IPS-NIHi11 (cell line): ENCODE measurements at places on chromosomes 16 and 17.

DNA sequence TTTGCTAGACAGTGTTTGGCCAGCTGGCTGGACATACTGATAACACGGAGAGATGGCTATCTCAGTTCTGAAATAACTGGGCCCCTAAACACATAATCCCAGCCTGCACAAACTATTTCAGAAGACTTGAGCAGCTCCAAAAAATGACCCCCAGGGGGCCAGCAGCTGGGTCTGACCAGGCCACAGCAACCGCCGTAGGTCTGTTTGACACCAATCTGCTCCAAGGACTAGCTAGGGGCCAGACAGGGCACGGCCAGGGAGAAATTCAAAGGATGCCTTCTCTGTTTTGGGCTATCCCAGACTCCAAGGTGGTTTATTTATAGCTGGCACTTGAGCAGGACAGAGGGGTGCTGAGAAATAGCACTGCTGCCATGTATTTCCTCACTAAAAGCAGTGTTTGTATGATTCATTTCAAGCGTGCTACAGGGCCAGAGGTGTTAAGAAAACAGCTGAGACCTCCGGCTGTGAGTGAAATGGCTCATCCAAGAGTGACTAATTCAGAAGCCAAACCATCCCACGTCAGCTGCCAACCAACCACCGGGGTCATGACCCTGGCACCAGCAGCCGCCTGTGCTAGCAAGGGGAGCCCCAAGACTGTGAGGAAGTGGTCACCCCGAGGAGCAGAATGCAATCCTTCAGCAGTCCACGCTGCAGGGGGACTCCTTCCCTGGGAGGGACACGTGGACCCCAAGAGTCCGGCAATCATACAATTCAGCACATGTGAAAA, 5.7 kb downstream of the GGA2 start:
- peak; percentile 26 for DNase-seq

- no peak for DNase-seq
Observed at GRCh38 chr17:68399638-68400403, 57.5 kb downstream of the WIPI1 start.

- DNase-seq: no peak
Observed at GRCh38 chr17:64591944-64592343, 70.2 kb downstream of the SMURF2 start.

DNA sequence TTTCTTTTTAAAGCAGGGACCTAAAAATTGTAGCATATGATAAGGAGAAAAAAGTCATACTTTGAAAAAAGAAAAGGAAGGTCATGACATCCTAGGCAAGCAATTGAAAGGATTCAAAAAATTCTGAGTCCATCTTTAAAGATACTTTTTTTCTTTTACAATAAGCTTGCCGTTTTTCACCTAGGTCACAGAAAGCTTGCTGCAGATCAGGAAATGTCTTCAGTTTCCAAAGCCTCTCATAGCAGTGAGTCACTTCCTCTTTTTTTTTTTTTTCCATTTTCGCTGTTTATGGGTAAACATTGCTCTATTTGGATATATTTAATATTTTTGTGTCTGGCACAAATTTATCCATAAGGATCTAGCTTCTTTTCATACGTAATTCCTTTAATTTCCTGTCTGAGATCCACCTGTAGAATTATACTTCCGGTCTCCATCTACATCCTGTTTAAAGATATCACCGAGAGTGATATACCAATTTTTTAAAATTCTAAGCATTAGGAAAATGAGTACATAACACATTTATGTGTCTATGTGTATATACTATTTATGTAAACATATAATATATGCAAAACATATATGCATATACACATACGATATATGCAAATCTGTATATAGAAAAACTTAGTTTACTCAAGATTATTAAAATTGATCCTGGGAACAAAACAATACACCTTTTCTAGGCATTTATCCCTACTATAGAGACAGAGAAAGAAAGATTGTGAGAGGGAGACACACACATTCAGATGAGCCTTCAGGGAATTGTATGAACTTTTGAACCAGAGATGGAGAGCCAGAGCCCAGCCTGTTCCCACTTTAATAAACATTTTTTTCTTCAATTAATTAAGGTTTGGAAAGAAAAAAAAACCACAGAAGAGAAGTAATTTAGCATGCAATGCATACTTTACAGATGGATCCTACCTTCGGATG, 134.4 kb downstream of the SKAP1 start:
- DNase-seq: no peak

DNA sequence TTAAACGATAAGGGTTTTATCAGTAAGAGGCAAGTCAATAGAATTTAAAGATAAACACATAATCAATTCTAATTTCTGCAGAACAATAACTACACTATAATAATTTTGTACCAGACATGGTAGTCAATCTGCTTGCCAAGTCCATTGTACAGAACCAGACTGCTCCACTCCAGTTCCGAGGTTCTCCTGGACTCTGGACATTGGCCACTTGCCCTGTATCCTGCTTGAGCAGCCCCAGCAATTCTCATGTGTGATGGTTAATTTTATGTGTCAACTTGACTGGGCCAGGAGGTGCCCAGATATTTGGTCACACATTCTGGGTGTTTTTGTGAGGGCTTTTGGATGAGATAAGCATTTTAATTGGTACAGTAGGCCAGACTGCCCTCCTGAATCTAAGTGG, 384.6 kb downstream of the SLC39A11 start:
- DNase-seq: no peak

- DNase-seq: peak; percentile 64
Observed at GRCh38 chr17:81035521-81036196, 708 bp downstream of the BAIAP2 start.

GRCh38 chr17:59607061-59607460, 12.6 kb upstream of the CLTC start:
- DNase-seq: no peak

DNA sequence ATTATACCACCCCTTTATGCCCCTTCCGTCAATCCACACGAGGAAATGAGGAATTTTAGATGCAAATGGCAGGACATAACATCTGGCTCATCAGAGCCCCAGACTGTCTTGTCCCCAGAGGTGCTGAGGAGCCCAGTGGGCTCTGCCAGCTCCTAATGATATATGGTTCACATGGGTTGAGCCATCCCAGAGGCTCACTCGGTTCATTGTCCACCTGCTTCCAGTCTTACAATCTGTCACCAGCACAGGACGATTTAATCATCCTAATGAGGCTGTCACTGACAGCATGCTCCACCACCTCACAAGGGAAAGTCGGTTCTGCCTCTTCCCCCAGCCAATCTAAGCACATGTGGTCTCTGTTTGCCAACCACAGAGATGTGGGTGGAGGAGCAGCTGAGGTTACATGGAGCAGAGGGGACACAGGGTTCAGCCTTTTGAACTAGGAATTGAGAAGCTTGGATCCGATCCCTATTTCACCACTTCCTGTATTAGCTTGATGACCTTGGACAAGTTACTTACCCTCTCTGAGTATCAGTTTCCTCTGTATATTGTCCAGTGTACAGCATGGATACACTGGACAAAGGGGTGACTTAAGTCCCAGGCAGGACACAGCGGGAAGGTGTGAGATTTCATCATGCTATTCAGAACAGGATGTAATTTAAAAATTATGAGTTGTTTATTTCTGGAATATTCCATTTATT, 27.0 kb upstream of the DHX8 start:
- no peak for DNase-seq

DNA sequence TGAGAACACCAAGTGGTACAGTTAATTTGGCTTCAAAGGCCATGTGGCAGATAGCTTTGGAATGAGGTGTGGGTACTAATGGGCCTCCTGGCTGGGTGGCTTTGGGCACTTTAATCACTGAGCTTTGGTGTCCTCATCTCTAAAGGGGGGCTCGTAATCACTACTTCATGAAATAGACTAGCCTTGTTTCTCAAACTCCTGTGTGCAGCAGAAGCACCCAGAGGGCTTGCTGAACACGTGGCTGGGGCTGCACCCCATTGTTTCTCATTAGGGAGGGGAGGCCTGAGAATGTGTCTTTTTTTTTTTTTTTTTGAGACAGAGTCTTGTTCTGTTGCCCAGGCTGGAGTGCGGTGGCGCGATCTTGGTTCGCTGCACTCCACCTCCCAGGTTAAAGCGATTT, 5.8 kb downstream of the EPN2 start:
- DNase-seq: no peak

DNA sequence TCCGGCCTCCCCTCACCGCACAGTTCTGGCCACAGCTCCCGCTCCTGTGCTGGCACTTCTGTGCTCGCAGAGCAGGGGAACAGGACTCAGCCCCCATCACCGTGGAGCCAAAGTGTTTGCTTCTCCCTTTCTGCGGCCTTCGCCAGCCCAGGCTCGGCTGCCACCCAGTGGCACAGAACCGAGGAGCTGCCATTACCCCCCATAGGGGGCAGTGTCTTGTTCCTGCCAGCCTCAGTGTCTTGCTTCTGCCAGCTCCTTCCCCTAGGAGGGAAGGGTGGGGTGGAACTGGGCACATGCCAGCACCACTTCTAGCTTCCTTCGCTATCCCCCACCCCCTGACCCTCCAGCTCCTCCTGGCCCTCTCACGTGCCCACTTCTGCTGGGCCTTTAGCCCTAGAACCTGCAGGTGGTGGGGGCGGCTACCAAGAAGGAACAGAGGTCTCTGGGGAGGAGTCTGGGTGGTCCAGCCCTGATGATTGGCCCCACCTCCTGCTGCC, 645 bp upstream of the ELMO3 start:
- peak; percentile 77 for DNase-seq

GRCh38 chr16:22948058-22948602, 134.2 kb downstream of the HS3ST2 start:
- DNase-seq: no peak

DNA sequence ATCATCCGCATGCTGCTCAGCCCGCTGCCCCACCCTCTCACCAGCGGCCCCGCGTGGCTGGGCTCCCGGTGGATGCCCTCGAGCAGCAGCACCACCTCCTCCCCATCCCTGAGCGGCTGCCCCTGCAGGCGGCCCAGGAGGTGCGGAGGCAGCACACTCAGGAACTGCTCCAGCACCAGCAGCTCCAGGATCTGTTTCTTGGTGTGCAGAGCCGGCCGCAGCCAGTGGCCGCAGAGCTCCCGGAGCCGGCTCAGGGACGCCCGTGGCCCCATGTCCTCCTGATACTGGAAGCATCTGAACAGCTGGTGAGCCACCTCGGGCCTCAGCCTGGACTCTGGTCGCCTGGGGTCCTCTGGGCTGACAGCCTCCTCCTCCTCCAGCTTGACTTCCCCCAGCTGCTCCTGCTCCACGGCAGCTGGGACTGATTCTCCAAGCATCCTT, 6.6 kb downstream of the ZSCAN10 start:
- no peak for DNase-seq

- no peak for DNase-seq
Observed at GRCh38 chr16:82761236-82761635, 134.5 kb downstream of the CDH13 start.

DNA sequence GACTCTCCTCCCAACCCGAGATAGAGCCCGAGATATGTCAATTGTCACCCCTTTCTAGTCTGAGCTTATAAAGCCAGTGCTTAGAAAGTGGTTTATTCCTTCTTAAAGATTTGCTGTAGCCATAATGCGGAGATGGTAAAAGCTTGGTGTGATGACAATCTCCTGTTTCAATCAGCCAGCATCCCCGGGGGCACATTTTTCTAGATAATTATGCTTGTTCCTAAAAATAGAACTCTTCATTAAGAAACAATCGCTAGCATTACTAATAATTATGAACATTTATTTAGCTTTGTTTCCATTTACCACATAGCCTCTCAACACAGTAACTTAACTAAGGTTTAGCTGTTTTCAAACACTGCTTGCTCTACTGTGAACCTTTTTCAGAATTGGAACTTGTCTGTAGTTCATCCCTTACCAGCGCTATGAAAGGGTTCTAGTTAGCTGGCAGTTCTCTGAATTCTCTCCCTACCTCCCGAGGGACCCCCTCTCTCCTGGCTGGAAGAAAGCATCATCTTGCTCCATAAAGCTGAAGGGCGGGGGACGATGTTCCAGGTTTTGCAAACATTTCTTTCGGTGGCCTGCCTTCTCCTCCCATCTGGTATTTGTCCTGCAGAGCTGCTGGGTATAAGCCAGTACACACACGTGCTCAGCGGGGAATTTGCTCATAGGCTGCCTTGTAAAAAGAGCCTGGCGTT, 922 bp upstream of the MRPL58 start:
- DNase-seq: peak; percentile 39

GRCh38 chr17:7848131-7848579, 6.7 kb upstream of the TMEM88 start:
- DNase-seq: no peak

DNA sequence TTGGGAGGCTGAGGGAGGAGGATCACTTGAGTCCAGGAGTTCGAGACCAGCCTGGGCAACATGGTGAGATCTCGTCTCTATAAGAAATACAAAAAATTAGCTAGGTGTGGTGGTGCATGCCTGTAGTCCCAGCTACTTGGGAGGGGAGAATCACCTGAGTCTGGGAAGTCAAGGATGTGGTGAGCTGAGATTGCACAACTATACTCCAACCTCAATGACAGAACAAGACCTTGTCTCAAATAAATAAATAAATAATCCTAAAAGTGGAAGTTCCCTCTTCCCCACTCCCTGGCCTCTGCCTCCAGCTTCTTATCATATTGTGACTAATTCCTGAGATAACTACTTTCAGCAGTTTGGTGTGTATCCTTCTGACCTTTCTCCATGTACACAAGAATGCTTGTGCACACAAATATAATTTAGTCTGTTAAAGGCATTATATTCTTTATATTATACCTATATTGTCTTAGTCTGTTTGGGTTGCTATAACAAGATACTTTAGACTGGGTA, 23.5 kb upstream of the DNAJA2 start:
- no peak for DNase-seq

DNA sequence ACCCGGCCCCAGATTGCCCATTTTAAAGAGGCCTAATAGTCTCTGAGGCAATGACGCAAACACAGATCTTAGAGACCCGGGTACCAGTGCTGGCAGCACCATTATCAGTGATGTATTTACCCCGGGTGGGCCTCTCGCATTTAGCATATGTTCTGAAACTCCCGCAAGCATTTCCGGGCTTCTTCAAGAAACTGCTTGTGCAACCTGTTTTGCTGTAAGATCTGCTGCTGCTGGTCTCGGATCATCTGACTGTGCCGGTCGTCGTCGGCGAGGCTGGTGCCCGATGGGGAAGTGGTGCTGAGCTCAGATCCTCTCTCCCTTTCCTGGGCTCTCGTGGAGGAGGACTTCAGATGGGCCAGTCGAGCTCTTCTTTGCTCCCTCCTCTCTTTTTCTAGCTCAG, 12.5 kb downstream of the CEP295NL start:
- DNase-seq: no peak

DNA sequence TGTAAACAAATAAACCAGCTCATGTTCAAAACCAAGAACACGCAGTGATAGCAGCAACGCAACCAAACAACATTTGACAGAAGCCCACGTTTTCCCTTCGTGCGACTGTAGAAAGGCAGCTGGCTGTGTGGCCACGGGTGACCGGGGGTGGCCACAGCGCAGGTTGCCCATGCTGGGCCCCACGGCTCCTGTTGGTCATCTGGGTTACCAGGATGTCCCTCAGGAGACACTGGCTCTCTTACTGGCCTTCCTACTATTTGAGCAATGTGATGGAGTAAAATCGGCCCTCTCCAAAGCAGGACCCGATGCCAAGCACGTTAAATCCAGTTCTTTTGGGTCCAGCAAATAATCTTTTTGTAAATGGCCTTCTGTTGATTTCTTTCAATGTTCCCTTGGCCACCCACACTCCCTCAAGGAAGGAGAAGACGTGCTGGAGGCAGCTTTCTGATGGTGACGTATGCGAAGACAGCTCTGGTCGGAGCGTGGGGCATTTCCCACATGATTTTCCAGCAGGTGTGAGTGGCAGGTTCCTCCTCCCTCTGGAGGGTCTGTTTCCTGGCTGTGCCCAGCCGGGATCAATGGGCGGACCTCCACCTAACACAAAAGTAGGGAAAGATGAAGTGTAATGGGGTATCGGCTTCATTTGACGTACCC, 143.1 kb upstream of the CHMP6 start:
- DNase-seq: no peak
